ENCODE measurements at places on chromosomes 2 and 18. TPM values are rescaled to one million over a fixed set of nuclear protein-coding genes. Genes with fewer than 3 reads are reported as not detected.

DNA sequence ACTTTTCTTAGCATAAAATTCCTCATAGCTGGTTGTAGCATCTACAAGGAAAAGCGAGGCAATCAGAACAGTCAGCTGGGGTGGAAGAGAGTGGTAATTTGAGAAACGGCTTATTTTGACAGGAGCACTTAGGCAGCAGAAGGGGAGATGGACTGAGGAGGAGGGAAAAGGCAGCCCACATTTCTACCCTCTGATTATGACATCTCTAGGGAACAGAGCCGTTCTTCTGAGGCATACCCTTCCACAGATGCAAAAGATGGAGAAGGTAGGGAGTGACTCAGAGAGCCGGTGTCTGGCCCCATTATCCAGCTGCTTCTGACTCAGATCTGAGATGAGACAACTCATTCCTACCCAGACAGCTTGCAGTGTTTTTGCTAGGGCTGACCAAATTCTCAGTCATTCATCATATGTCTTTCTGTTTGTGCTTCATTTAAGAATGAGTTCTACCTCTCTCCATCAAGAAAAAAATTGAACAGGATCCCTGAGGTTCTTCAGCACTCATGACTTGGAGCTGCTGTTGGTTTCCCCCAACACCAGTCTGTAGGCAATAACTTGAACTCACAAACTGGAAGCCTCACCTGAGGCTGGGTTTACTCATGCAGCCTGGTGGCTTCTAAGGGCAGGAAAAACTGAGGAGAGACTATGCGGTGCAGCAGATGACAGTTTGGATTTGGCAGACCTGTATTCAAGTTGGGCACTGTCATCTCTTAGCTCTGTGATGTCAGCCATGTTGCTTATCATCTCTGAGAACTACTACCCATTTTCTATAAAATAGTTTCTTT lies 15.9 kb upstream of the SEC11C start:
- DNase-seq: no peak

GRCh38 chr18:55415258-55415871 lies 172.6 kb downstream of the TCF4 start:
- peak; percentile 53 for DNase-seq

DNA sequence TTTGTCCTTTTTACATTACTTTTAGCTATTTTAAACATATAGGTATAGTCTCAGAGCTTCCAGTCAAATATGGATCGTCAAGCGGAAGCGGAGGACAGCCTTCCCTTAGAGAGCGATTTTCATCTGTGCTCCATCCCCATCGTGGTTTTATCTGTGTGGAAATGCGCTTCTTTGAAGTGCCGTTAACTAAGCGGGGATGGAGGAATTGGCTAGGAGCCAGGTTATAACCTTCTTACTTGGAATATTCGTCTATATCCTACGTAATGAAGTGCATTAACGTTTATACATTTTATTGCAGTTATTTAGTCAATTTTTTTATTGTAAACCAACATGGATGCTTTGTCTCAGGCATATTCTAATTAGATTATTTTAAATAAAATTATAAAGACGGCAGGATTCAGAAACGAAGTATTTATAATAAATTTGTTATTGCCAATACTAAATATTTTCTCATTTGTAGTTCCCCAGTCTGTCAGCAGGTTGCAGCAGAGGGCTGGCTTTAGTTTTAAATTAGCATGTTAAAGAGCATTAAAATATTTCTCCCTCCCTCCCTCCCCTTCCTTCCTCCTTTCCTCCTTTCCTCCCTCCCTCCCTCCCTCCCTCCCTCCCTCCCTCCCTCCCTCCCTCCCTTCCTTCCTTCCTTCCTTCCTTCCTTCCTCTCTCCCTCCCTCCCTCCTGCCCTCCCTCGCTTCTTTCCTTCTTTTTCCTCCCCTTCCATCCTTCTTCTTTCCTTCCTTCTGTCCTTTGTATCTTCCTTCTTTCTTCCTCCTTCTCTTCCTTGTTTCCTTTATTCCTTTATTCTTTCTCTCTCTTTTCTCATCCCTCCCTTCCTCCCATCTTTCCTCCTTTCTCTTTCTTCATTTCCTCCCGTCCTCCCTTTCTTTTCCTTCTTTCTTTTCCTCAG lies 80.6 kb upstream of the DOCK10 start:
- DNase-seq: no peak

GRCh38 chr2:20282916-20283592 lies 58.1 kb upstream of the SDC1 start:
- peak; percentile 63 for DNase-seq

- no peak for DNase-seq
Measured at GRCh38 chr2:28567061-28567471, 71.2 kb downstream of the PLB1 start.

DNA sequence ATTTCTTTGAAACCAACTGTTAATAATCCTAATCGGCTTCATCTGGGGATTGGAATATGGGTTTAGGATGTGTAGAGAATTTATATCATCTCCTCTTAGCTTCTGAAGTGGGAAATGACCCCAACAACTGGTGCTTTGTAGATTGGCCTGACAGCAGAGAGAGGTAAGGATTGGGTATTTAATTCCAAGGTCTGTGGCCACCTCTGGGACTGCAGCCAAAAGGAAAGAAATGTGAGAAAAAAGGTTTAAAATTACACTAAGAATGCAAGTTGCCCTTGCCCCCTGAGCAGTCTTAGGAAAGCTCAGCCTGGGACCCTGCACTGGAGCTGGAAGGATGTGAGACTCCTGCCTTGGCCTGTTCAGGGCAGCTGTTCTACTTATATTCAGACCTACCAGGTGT lies 157.1 kb downstream of the FTCDNL1 start:
- DNase-seq: no peak

DNA sequence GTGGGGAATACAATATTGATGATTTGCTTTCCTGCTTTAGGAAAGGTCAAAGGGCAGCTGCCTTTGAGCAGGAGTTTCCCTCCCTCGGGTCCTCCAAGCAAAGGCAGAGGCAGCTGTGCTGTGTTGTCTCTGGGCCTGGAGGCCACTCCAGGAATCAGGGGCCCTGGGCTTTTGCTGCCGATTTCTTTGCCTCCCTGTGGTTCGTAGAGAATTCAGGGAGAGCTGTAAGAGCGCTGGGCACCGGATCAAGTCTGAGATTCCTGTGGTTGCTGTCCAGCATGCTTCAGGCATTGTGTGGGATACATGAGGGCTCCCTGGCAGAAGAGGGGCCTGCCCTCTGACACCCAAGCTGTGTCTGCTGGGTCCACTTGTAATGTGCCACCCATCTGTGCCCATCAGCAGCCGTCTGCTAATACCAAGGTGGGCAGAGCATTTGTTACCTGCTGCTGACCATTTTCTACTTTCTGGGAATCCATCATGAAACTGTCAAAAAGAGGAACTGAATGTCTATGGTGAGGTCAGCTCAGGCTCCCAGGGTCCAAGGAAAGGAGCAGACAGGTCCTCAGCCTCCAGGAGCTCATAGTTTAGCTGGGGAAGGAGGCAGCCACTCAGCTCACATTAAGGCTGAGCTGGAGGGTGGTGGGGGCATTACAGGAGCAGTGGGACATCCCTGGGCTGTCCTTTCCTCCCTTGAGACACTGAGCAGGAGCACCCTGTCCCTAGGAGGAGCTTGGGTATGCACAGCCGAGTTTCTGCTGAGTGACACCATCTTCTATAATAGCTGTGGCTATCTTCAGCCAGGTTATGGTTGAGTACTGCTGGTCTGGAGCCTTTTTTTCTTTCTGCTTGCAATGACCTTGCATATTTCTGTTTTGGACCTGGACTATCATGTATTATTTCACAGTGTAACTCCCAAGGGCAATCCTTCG lies 68.5 kb downstream of the CTIF start:
- no peak for DNase-seq

GRCh38 chr18:79400091-79400590 lies 4.4 kb downstream of the NFATC1 start:
- DNase-seq: no peak

GRCh38 chr2:127683757-127684156 lies 8.4 kb upstream of the LIMS2 start:
- no peak for DNase-seq

- no peak for DNase-seq
Measured at GRCh38 chr2:241141214-241141770, 8.0 kb downstream of the PASK start.

DNA sequence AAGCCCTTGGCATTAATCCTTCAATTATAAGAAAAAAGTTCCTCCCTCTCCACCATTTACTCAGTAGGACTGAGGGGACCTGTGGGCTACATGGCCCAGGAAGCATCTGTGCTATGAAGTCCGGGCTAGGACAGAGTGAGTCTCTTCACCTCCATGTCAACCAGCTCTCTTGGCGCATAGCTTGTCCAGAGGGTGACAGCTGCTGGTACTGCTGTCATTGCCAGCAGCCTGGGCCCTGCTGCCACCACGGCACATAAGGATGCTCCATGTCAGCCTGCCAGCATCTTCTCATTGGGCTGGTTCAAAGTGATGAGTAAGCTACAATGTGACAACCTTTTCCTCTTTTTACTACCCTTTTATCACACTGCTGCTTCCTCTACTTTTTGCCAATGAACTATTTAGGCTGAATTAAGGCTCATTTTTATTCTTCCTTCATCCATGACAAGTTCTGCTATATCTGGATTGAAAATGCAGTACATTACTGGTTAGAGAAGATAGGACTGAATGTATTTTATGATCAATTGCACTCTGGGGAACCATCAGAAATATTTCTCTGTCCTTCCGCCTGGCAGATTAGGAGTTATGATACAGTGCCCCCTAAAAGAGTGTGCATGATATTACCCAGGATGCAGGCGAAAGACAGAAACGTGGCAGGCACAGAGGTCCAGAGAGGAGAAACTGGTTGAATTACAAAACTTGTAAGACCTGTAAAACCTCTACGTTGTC lies 258.9 kb upstream of the TNP1 start:
- no peak for DNase-seq

DNA sequence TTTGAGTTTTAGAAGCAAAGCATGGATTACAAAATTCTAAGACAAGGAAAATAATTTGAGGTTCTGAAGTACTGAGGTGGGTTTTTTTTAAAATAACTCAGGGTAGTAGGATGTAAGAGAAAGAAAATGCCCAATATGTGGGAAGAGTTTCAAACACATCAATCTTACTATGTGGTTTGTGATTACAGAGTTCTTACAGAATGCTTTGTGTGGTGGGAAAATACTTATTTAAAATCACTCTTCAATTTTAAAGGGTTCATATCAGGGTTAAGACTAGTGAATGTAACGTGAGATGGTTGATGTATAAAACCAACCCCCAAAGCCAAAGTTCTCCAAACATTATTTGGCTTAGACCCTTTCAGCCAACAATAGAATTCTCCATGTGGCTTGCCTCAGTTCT lies 173.5 kb downstream of the UBE2E3 start:
- DNase-seq: no peak

The DTNA gene
- polyA plus RNA-seq: 25.3 TPM

The SPP2 gene
- not detected for polyA plus RNA-seq

The MOGAT1 gene
- not detected for polyA plus RNA-seq

DNA sequence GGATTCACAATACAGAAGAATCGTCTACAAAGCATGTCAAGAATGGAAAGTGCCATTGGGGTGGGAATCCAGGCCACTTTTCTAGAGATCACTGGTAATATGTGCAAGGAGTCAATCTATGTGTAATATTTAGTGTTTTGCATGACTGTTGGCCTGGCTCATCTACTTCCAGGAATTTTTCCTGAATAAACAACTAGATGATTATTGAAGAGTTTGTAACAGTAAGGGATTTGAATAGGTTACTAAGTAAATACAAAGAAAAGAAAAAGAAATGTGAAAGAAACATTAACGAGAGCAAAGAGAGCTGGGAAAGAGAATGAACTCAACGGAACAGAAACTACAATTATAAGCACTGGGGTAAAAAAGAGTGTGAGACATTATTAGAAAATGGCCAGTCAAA lies 406.0 kb downstream of the TGIF1 start:
- DNase-seq: no peak

DNA sequence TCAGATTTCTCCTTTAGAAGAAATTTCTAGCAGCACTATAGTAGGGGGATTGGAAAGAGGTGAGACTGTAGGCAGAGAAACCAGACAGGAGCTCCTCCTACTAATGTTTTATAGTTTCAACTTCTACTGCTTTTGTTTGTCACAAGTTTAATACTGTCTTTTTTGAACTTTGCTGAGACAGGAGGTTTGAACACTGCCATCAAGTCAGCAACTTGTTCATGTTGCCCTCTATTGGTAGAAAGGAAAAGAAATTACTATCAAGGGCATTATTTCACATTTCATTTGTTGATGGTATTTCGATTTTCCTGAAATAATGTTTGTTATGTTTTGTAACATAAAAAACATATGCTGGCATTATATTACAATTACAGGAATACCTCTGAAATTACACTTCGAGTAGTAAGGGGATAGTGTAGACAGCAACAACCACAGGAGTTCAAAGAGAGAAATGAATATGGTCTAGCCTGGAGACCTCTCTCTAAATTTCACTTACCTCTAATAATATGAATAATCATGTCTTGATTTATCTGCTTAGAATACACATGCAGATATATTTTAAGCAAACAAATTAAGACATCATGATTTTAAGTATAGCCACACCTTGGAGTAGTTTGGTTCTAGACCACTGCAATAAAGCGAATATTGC lies 12.4 kb upstream of the CCDC88A start:
- DNase-seq: no peak

DNA sequence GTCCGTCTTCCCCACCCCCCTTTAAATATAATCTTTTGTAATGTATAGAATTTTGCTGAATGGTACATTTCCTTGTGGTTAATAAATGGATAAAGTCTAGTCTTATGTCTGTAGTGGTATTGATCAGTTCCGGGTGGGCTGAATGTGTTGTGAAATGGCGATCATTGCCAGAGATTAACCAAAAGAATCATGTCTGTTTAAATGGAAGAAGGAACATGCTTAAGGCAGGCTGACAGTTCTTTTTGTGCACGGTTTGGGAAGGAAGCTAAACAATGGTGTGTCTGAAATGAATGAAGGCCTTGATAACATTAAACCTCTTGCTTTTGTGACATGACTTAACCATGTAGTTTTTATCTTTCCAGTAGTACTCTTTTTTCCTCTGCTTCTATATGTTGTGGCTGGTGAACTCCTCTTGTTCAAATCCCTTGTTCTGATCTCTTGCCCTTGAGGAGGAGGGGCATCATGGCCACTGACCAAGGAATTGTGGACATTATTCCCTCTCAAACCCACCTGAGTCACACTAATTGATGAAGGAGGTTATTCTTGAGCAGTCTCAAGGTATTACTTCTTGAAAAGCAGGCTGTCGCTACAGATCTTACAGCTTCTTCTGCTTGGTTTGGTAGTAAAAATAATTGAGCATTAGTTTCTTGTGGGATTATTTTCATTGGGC lies 1.7 kb downstream of the ACVR2A start:
- DNase-seq: no peak

- peak; percentile 65 for DNase-seq
Measured at GRCh38 chr2:9720352-9721093, 89.7 kb upstream of the YWHAQ start.

DNA sequence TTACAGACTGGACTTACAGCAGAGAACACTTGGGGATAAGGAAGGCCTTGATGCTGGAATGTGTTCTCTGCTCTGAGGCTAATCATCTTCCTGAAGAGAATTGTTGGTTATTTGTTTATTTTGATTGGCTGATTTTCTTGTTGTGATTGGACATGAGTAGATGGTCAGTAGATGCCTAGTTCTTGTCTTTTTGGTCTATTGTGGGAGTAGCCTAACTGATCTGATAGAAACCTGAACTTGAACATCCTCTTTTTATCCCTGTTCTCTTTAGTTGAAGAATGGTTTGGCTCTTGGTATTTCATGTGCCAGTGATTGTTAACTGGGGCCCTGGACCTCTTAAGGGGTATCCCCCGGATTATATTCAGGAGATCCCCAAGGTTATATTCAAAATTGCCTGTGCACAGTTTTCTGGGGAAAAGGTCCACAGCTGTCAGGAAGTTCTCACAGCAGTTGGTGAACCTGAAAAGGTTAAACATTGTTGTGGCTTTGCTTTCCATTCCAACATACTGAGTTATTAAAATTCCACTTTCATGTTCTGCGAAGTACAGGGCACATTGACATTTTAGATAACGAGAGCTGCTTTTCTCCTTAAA lies 13.6 kb downstream of the TWSG1 start:
- DNase-seq: no peak

- DNase-seq: no peak
Measured at GRCh38 chr2:46003903-46004473, 293.2 kb upstream of the EPAS1 start.

Data from renal cortex interstitium (tissue), 15 donors.